ENCODE measurements at places on chromosomes 4 and X.

DNA sequence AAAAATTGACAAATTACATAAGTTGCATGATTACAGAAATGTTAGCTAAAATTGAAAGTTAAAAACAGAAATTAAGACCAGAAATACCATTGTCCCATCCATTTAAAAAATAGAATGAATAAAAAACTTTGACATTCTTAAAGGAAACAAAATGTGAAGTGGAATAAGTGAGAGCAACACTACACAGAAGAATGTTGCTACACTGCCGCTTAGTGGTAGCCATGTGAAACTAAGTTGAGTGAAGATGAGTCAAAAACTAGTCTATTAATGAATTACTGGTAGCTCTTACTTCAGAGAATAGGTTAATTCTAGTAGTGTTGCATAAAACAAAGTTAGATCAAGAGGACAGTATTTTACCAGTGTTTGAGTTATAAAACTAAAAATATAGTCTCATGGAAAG lies 571.0 kb upstream of the KLHL4 start:
- no peak for DNase-seq

- DNase-seq = no peak
Observed at GRCh38 chr4:183434666-183435190, 9.7 kb upstream of the CDKN2AIP start.

DNA sequence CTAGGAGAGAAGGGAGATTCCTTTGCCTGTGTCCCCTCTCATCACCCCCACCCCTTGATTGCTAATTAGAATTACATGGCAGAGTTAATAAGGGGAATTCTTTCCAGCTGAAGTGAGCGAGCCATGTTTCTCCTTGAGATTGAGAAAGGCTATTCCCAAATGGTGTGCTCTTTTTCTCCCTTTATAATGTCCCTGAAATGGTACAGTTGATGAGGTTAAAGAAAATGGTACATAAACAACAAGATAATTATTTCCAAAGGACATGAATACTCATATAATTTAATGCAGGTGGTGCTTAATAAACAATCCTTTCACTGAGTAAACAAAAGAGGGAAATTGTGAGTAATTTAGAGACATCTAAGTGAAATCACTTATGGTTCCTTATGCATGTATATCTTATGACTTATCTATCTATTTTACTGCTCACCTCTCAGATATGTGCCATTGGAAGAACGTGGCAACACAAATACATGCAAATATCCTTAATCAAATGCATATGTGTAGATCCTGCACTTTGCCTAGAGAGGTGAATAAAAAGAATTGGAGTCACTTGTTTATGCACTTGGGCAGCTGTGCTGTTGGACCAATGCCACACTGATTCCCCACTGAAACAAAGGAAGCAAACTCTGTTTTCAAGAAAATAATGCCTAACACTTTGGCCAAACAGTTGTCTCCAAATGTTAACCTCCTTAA lies 106.6 kb upstream of the WDR44 start:
- DNase-seq = no peak

DNA sequence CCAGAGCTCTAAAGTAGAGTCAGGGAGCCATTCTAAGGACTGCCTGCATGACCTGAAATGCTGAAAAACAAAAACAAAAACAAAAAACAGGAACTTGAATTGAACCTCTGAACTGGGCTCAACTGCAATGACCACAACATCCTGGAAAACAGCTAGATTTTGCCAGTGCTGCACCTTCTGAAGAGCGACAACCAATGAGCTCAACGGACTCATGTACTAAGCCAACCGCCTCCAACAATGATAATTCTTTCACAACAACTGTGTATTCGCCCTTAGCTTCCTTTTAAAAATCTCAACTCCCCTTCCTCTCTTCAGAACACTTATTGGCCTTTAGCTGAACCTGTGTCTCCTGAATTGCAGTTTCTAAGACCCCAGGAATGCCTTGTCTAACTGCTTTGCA lies 69.8 kb downstream of the HAUS3 start:
- DNase-seq = no peak

DNA sequence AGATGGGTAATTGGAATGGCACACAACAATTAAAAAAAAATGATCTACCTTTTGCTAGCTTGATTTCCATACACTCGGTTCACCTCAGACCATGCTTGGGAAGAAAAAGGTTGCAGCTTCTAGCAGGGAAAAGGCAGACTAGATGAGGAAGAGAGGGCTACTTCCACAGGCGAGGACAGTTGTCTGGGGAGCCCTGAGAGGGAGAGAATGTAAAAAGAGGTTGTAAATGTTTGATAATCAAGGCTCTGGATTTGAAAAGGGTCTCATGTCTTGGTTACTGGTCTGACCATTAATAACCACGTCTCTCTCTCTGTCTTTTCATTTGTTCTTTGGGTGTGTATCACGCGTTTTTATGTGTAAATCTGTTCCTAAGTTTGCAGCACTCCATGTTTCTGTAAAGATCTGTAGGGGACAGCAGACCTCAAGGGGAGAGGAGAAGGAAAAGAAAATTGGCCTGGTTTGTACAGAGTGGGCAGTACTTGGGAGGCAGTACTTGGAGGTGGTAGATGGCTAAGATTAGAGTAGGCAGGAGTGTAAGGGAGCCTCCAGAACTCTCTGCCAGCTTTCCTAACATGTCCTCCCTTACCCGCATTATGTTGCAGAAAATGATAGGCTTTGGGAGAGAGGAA lies 750 bp downstream of the ARMCX5 start:
- no peak for DNase-seq

DNA sequence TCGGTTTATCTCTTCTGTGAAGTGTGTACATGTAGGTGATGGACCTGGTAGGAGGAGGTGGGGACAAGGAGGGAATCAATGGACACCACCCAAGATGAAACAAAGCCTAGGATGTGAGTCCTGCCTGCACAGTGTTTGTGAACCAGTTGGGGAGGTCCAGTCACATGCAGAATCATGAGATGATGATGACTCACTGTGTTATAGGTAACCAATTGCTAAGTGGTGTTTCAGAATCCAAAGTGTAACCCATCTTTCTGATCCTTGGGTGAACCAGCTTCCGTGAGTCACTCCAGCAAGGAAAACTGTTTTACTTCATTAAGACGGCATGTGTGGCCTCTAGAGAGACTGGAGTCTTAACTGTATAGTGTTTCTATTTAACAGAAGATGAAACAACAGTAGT lies 57.9 kb upstream of the HPF1 start:
- no peak for DNase-seq

GRCh38 chr4:986428-986878 lies 391 bp upstream of the IDUA start:
- DNase-seq = no peak

DNA sequence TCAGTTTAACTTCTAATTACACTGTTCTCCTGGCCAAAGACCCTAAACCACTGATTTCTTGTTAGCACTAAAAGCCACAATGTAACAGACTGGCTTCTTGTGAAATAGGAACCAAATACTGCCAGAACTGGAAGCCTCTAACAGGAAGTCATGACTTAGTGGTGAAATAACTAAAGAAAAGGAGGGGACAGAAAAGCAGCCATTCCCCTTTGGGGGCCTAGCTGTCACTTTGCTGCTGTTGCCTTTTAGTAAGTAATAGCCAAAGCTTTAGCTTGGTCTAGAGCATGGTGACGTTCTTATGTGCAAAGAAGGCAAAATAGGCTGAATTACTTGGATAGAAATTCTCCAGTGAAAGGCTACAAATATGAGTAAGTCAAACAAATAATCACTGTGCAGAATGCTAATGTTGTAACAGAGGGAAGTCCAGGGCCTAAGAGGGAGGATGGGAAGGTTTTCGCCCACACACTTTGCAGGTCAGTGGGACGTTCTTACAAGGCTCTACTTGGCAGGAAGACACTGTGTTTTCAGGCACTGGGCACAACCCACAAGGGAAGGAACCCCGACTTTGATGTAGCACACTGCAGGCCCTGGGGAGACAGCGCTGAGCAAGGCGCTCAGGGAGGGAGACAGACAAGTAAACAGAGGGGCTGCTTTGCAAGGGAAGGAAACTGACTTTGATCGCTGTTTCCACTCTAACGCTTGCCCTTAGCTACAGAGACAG lies 16.7 kb downstream of the GAB3 start:
- no peak for DNase-seq

- no peak for DNase-seq
Observed at GRCh38 chrX:10698318-10698640, 77.9 kb upstream of the MID1 start.

DNA sequence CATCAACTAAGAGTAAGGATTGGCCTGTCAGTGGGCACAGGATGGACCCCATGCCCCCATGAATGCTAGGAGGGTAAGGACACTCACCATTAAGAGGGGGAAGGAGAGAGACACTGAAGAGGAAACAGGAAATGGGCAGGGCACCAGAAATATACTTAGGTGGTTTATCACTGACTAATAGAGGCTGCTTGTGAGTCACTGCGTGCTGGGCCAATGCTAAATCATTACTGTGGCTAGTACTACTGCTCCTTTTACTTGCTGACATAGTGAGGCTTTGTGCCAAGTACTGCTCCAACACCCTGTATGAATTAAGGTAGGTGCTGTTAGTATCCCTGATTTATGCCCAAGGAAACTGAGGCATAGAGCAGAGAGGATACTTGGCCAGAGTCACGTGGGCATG lies 130.4 kb upstream of the FRMPD4 start:
- no peak for DNase-seq

Measured in T-helper 9 cell (primary cell).